ENCODE measurements at places on chromosomes 11 and 22.

- DNase-seq = no peak
These were observed 4.8 kb downstream of the ANKK1 start for GRCh38 chr11:113392236-113392921.

DNA sequence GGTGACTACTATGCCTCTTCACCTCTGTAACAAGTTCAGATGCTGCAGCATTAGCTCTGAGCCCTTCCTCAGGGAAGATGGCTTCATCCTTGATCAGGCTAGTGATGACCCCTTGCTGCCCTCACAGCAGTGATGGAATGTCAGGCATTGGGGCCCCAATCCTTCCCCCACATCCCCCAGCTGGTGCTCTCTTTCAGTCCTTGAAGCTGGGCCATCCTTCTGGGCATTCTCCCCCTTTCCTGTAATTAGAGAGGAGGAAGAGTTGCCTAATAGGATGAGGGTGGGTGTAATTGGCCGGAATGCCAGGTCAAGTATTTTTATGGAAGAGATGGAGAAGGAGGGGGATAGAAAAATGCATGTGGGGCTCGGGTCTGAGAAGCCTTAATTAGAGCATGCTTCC is 62.6 kb downstream of the TRAF6 start:
- no peak for DNase-seq

GRCh38 chr11:30155428-30155827 is 75.4 kb upstream of the FSHB start:
- DNase-seq = no peak

GRCh38 chr11:19912115-19912957 is 199.7 kb downstream of the NAV2 start:
- DNase-seq = no peak

- DNase-seq = no peak
These were observed 64.2 kb downstream of the APOL5 start for GRCh38 chr22:35781898-35782297.

GRCh38 chr22:31653944-31654343 is 8.1 kb downstream of the PISD start:
- no peak for DNase-seq

DNA sequence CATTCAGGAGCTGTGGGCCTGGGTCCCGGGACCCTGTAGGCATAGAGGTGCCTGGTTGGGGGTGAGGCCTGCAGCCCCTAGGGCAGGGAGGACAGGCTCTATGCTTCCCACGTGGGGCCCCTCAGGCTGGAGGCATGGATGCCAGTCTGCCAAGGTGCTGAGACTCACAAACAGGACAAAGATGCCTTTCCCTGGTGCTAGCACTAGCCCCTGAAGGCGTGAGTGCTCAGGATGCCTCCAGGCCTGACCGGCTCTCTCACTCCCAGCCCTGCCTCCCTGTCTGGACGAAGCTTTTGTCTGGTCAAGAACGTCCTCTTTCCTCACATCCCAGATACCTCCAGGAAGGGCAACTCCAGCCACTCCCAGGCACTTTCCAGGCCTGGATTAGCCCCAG is 2.1 kb downstream of the CDC42BPG start:
- no peak for DNase-seq

DNA sequence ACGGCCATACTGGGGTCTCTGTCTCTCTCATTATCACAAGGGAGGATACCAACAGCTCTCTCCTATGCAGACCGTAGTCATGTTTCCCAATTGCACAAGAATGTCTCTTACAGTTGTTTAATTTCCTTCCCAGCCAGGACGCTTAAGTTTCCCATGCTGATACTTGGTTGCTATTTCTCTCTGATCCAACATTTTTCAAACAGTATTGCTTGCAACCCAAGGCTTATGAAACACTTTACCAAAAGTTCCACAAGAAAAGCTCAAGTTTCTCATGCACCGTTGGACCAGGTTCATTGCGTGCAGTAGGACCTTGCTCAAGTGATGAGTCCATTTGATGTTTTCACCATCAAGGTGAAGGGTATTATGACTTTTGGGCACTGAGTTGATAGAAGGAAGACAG is 46.6 kb downstream of the GGTLC2 start:
- no peak for DNase-seq

DNA sequence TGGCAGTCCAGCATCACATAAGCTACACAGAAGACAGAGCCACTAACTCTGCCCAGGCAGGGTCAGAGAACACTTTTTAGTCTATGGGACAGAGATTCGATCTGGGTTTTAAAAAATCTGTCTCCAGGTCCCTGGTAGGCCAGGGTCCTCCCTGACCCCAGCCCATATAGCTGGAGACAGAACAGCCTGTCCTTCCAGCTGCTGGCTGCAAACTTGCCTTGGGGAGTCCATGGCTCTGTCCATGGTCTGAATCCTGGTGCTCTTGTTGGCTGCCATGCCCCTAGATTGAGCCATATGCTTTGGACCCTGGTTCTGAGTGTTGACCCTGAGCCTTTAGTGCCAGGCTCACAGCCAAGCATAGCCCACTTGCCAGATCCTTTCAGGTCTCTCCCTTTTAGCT is 13.3 kb upstream of the LIPT2 start:
- DNase-seq = no peak

- DNase-seq = no peak
These were observed 14.3 kb downstream of the MOV10L1 start for GRCh38 chr22:50104141-50104544.

DNA sequence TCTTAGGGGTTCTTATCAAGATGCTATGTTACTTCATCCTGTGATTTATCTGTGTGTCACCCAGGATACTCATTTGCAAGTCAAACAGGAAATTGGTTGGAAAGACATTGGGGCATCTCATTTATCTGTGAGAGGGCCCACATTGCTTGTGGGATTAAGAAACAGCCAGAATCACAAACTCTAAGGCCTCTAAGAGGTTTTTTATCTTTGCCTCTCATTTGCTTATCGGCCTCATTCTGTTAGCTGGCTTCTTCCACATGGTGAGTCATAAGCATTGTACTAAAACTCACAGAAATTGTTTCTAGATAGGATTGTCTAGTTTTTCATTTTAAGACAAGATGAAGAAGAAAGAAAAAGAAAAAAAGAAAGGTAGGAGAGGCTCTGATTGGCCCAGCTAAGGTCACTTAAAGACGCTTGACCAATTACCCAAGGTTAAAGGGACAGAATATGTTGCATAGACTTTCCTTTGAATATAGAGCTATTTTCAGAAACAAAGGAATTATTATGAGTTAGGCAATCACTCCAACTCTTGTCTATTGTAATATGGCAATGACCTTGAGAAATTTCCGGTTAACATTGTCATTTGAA is 121.9 kb downstream of the ARHGAP42 start:
- DNase-seq = peak; percentile 59

GRCh38 chr11:43573873-43574272 is 106.7 kb upstream of the HSD17B12 start:
- no peak for DNase-seq

- DNase-seq = no peak
These were observed 14.0 kb upstream of the RELT start for GRCh38 chr11:73361953-73362776.

GRCh38 chr22:42432020-42432596 is at the start of gene NFAM1:
TSS of gene NFAM1 (minus strand) at chr22:42432403. CDS start at chr22:42432357, 46 bp downstream.
- peak; percentile 80 for DNase-seq

- DNase-seq = no peak
These were observed 622.1 kb downstream of the OPCML start for GRCh38 chr11:132910011-132910760.

GRCh38 chr11:88131764-88132470 is 43.3 kb downstream of the RAB38 start:
- DNase-seq = no peak

All from common myeloid progenitor, CD34-positive (primary cell).